ENCODE measurements at places on chromosomes 1 and 21.

DNA sequence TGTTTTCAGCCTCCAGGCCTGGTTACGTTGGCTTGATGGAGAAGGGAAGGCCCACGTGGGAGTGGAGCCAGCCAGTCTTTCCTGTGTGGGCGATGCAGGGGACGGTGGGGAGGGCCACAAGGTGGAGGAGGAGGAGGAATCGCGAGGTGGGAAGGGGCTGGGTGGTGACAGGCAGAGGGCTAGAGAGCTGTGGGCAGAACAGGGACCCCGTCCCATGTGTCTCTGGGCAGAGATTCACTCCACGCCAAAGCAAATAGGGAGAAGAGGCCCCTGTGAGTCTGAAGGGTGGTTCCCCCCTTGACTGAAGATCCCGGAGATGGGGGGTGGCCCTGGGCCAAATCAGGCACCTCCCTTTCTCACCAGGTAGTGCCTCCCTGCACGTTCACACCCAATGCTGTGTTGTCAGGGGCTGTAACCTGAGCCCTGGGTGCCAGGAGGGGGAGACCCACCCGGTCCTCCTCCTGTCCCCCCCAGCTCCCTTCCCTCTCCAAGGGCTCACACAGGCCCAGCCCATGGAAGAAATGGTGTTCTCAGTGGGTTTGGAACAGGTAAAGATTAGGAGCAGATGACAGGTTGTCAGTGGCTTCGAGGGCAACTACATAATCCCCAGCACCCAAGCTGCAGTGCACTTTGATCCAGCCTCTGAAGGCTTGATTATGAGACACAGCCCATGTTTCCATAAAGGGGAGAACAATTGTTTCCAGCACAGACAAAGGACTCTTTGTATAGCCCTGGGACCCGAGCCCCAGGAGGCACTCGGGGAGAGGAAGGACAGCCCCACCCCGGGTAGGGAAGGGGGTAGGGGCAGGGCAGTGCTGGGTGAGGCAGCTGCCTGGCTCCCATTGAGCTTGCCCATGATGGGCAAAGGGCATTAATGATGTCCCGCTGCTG lies 37.7 kb upstream of the GPR37L1 start:
- DNase-seq, result peak; percentile 96

DNA sequence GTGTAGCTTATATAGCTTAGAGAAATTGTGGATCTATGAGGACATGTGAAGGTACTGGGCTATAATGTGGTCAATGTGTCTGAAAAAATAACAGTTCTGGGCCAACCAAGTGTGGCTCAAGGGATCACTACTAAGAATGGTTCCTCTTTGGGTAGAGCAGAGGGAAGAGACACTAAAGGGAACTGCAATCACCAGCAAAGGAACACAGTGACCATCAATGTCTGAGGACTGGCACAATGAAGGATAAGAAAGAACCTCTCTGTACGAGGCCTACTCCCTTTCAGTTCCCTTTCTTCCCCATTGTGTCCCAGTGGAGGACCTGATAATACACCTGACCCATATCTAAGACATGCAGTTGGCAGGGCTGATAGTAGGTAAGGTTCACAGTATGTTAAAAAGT lies 89.9 kb upstream of the JAK1 start:
- DNase-seq, result no peak

- peak; percentile 67 for DNase-seq
These were observed at the start of gene MIA3 for GRCh38 chr1:222618001-222618879. Gene MIA3 (plus strand): TSS chr1:222618097. CDS start chr1:222618111, 14 bp downstream.

- no peak for DNase-seq
These were observed 111.1 kb upstream of the ETV3 start for GRCh38 chr1:157249326-157249725.

GRCh38 chr1:228333739-228334115 lies 72.9 kb downstream of the TRIM11 start:
- no peak for DNase-seq

GRCh38 chr1:212162635-212163034 lies 122.6 kb upstream of the PPP2R5A start:
- DNase-seq, result no peak

GRCh38 chr1:98468111-98468717 lies 193.3 kb upstream of the SNX7 start:
- DNase-seq, result peak; percentile 7

- DNase-seq, result no peak
These were observed 125.8 kb upstream of the HOOK1 start for GRCh38 chr1:59688976-59689375.

DNA sequence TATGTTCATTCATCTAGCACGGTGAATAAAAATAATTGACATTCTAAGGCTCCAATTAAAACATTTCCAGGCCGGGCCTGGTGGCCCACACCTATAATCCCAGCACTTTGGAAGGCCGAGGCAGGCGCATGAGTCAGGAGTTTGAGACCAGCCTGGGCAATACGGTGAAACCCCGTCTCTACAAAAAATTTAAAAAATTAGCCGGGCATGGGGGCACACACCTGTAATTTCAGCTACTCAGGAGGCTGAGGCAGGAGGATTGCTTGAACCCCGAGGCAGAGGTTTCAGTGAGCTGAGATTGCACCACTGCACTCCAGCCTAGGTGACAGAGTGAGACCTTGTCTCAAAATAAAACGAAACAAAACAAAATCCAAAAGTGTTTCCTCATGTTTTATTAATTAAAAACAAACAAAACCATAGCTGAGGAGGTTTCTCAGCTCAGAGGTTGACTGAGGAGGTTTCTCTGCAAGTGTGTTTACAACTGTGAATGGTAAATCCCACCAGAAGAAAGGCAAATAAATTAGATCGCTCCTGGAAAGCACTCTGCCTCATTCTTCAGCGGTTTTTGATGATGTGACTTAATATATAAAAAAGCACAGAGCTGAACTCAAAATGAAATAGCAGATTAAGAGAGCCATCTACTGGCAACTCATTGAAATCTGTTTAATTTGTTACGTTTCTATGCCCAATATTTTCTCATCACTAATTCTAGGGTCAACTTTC lies 37.7 kb upstream of the ATG4C start:
- peak; percentile 34 for DNase-seq

GRCh38 chr1:31798433-31799195 lies 17.2 kb downstream of the SPOCD1 start:
- no peak for DNase-seq

DNA sequence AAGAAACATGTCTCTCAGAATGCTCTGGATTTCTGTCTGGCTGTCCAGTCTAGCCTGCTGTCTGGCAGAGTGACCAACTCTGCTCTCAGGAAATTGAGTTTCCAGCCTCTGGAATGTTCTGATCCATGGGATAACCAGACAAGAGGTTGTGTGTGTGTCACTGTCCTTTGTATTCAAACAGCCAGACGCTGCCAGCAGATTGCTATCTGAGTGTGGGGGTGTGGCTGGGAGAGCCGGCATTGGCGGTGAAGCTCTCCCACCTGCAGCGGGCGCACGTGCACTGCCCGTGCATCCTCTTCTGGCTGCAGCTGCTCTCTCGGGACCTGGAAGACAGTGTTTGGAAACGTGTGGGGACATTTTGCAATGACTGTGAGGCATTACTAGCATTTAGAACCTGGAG lies 26.1 kb downstream of the PKP1 start:
- DNase-seq, result no peak

- peak; percentile 32 for DNase-seq
These were observed 361.5 kb upstream of the ZP4 start for GRCh38 chr1:238252033-238252802.

- no peak for DNase-seq
These were observed 356.0 kb downstream of the HHAT start for GRCh38 chr1:210684466-210685294.

DNA sequence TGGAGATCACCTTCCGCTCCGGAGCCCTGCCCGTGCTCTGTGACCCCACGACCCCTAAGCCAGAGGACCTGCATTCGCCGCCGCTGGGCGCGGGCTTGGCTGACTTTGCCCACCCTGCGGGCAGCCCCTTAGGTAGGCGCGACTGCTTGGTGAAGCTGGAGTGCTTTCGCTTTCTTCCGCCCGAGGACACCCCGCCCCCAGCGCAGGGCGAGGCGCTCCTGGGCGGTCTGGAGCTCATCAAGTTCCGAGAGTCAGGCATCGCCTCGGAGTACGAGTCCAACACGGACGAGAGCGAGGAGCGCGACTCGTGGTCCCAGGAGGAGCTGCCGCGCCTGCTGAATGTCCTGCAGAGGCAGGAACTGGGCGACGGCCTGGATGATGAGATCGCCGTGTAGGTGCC lies 9.6 kb downstream of the SPATA46 start:
- DNase-seq, result no peak

DNA sequence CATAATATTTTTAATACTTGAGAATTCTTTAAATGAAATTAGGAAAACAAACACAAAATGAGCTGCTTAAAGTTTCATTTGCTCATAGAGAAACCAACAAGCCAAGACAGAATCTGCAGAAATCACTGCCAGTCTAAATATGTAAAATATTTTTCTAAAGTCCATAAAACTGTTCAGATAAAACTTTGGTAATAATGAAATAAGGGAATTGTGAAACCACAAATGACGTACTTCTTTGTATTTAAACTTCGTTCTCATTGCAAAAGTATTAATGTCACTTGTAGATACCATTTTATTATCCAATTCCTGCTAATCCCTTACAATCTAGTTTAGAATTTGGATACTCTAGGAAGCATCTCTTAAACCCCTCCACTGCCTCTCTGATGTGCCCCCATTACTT lies 234.5 kb upstream of the NEGR1 start:
- no peak for DNase-seq

DNA sequence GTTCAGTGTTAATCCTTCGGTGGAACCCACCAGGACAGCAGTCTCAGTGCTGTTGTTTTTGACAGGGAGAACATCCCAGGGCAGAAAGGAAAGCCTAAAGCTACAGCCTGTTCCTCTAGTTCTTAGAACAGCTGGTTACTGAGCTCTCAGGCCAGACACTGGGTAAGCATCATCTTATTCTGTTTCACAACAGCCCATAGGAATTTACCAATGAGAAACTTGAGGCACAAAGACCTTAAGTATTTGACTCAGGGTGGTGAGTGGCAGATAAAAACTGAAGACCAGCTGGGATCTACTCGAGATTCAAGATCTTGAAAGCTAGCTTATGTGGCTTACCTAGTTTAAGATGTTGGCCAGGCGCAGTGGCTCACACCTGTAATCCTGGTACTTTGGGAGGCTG lies 9.4 kb upstream of the NEK2 start:
- no peak for DNase-seq

DNA sequence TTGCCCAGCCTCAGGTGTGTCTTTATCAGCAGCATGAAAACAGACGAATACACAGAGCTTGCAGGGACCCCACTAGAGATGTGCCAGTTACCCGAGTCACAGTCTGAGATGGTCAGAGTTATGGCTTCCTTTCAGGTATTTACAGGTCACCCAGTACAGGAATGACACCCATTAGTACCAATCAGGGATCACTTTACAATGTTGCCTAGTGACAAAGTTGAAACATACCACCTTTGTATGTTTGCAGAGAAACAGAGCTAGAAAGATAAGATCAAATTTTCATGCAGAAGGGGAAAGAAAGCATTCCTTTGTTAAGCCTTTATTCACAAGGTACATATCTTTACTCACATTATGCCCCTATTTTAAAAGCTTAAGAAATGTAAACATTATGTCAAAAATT lies 137.6 kb downstream of the RGS7 start:
- DNase-seq, result no peak

- no peak for DNase-seq
These were observed 210.9 kb downstream of the LTN1 start for GRCh38 chr21:28781602-28782276.

DNA sequence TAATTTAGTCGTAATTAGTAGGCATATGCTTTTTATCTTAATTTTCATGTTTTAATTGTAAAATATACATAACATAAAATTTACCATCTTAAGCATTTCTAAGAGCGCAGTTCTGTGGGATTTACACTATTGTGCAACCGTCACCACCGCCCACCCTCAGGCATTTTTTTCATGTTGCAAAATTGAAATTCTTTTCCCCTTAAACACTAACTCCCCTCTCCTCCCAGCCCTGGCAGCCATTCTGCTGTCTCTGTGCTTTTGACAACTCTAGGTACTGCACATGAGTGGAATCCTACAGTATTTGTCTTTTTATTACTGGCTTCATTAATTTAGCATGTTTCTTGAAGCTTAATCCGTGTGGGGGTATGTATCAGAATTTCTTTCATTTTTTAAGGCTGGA lies 7.8 kb downstream of the PIK3CD start:
- no peak for DNase-seq

- no peak for DNase-seq
These were observed 27.0 kb downstream of the DPYD start for GRCh38 chr1:97893844-97894243.

GRCh38 chr1:41386196-41386663 lies 25.0 kb downstream of the FOXO6 start:
- no peak for DNase-seq

- DNase-seq, result no peak
These were observed 364.2 kb upstream of the ST6GALNAC5 start for GRCh38 chr1:76503100-76503499.

- DNase-seq, result no peak
These were observed 24.1 kb downstream of the RGS5 start for GRCh38 chr1:163178628-163179027.

- DNase-seq, result no peak
These were observed 5.0 kb downstream of the SLC25A44 start for GRCh38 chr1:156198831-156199349.

GRCh38 chr1:115717541-115717940 lies 51.0 kb downstream of the CASQ2 start:
- peak; percentile 10 for DNase-seq
